Glomerular endothelial cell (primary cell): ENCODE measurements at places on chromosomes 2 and 18.

DNA sequence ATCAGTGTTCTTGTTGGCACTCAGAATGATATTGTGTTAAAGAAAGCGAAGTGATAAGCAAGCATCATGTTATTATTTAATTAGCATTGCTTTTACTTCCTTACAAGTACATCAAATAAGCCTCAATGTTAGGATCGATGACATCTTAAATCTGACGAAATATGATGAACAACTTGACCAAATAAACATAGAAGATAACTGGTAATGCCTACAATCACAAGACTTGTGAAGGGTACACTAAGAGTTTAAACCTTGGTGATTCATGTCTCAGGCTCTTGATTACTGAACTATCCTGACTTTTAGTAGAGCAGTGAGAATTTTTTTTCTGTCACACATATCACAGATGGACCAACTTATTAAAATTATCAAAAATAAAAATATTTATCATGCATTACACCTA is 500.8 kb upstream of the ZEB2 start:
- DNase-seq = no peak

- DNase-seq = no peak
Observed at GRCh38 chr2:72204156-72204785, 56.6 kb upstream of the CYP26B1 start.

DNA sequence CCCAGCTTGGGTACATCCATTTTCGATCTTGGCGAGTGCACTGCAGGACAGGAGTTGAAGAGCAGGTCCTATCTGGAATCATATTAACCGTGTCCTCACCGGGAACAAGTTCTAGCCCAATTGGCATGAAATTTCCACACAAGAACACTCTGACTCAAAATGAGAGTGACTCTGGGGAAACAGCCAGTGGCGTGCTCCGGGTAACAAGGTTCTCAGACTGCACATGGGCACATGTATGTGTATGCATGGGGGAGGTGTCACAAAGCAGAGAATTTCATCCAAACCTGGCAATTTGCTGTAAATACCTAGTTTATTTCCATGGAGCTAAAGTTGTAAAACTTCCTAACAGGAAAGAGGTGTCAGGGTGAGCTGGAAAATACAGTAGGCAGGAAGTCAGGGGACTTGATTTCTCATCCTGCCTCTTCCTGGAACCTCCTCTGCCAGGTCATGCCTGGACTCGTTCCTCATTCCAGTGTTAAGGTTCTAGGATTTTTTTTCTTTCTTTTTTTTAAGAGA is 1.7 kb downstream of the TUBB6 start:
- no peak for DNase-seq

DNA sequence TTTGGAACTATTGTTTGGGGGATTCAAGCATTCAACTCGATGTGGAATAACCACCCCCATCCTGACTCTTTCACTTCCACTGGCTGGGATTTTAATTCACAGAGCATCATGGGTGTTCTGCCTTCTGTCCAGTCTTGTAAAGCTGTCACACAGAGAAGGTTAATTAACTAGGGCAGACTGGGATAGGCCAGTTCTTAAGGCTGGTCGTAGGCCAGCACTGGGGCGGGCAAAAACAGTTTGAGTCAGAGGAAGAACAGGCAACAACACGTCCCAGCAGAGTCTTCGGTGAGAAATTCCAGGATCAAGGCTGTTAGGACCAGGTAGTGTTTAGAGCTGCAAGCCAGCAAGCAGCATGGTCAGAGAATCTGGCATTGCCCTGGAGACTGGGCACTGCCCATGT is 4.0 kb upstream of the RNF152 start:
- peak; percentile 23 for DNase-seq

GRCh38 chr2:234318361-234318760 is 178.5 kb downstream of the ARL4C start:
- no peak for DNase-seq

DNA sequence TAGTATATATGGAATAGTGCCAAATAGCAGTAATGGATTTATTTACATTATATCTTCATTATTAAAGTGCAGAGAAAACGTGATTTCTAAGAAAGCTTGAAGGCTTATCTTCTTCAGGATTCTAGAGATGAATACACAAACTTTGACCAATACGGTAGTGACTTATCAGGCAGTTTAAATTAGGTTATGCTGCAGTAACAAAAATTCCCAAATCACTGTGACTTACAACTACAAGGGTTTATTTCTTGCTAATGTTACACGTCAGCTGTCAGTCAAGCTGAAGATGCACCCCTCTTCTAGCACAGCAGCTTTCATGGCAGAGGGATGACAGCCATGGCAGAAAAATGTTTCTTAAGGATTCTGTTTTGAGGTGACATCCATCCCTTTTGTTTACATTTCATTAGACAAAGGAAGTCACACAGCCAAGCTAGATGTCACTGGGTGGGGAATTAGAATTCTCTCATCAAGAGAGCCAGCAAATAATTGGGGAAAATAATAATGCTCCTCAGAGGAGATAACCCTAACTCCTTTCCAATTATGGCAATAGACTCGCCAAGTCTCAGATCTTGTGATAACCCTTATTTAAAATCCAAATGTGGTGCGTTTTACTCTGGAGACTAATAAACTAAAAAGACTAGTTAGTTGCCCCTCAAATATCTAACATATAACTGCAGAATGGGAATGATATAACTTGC is 268.3 kb upstream of the CYP26B1 start:
- no peak for DNase-seq

DNA sequence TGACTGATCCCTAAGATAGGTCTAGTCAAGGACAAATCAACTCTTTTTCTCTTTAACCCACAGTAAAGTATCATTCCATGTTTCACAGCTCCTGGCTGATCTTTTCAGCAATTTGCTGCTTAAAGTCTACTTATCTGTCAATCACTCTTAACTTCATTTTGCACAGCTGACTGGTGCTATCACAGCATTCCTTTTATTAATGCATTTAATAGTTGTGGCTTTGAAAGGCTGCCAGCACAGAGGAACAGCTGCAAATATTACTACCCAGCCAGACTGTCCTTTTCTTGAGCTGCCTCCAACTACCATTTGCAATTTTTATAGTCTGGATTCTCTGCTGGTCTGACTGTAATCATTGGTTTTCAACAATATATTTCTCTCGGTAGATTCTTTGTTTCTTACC is 303.5 kb downstream of the STK39 start:
- DNase-seq = no peak

DNA sequence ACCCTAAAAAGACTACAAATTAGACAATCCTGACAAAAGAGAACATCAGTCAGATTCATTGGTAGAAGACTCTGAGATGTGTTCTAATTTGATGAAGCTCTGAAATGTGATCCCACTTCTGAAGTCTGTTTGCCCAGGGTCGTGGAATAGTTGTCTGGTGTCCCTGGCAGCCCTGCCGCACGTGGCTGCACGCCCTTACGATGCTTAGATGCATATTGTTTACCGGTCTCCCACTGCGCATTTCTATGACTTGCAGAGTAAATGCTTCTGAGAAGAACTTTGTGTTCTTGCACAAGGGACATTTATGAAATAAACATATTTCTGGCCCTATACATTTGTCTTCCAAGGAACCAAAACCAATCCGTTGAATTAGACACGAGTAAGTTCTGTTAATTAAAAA is 243.2 kb downstream of the BABAM2 start:
- DNase-seq = no peak
